Panc1 (cell line): ENCODE measurements at places on chromosomes 16 and 17.
A peak's percentile ranks its signal among the peaks of the same experiment; 100 is the strongest.

DNA sequence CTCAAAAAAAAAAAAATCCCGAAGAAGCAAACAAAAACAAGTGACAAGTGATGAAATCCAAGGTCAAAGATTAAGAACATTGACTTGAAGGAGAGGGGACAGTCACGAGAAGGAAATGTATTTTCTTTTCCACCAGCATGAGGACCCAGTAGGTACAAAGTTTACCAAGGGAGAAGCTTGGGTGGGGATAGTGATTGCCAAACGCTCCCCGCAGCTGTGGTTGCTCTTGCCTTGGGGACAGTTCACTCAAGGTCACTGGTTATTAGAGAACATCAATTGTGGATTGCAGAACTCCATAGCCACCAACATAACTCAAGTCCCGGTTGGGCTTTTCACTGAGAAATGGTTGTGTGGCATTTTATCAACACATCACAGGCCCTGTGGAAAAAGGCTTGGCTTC is 27.0 kb downstream of the RSL1D1 start:
- DNase-seq: no peak

DNA sequence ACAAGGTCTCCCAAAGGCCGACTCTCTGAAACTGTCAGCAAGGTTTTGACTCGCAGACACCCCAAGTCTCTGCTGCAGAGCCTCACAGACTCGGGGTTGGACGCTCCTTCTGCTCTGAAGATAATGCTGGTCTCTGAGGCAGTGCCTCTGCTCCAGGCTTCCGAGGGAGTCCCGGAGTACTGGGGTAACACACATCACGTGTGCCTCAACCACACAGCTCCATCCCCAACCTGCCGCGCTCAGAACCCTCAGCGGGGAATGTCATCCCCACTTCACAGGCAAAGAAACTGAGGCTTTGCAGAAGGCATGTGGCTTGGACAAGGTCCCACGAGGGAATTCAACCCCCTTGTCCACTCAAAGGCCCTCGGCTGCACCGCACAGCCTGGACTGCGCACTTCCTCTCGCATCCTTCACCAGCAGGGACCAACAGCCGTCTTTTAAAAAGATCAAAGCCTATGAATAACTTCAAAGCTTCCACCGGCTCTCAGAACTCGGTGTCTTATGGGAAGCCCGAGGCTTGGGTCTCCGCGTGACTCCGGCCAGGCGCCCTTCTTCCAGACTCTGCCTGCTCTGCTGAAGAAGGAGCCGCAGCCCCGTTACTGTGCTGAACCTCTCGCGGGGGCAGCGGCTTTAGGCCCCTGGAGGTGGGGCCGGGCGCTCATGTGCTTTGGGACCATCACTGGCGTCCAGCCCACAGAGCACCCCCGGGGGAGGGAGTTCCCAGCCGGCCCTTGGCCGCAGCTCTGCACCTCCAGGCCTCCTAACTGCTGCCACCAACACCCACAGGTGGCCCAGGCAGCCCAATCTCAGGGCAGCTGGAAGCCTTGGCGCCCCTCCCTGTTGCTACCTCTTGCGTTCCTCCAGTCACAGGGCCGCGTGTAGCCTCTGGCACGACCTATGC is 2.2 kb downstream of the TMEM204 start:
- DNase-seq: no peak

DNA sequence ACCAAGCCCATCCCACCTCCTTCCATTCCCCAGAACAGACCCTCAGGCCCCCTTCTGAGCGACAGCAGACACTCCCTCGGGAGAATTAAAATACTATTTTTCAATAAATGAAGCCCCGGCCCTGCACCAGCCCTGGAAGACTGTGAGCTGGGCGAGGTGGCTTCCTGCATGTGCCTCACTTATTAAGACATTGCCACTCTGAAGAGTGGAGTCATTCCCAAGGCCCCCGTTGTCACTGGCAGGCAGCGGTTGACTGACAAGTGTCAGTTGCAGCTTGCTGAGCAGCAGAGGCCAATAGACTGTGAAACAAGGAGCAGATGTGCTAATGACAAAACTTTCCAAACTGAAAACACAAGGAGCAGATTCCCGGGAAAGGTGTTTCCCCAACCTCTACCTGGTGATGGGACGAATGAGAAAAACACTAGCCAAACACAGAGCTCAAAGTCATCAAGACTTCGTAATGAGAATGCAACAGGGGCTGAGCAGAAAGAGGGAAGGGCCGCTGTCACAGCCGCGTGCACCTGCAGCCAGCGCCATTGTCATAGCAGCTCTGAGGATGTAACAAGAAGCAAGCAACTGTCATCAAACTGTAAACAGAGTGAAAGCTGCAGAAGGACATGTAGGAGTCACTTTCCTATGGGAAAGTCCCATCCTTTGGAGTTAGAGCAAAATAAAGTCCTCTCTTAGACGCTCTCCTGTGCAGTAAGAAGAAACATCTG is 232.1 kb downstream of the C16orf78 start:
- DNase-seq: no peak

- DNase-seq: no peak
These were observed 274.5 kb upstream of the ELAC2 start for GRCh38 chr17:13292291-13292690.

DNA sequence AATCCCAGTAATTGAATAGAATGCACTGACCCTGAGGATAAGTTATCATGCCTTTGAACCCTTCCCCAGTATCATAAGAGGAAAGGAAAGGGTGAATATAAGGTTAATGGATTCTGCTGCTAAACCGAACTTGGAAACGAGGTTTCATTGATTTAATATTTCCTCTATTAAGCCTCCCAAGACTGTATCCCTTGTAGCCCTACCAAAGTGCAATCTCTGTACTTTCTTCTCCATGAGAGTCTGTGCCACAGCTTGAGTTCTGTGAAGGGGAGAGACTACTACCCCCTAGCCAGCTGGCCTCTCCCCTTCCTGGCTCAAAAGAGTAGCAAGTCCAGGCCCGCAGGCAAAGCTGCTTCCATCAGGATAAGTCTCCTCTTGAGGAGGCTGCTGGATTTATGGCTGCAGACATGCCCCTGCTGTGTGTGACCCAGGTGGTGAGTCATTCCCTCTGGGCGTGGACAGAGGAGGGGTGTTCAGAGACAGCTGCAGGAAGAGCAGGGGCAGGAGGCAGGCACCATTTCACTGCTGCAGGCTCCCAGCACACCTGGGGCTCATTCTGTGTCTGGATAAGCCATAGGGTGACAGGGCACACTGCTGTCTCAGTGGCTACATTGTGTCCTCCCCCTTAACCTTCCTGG is 58.4 kb downstream of the TOM1L2 start:
- DNase-seq: no peak

- DNase-seq: no peak
These were observed 121.2 kb upstream of the RCVRN start for GRCh38 chr17:10025976-10026901.

DNA sequence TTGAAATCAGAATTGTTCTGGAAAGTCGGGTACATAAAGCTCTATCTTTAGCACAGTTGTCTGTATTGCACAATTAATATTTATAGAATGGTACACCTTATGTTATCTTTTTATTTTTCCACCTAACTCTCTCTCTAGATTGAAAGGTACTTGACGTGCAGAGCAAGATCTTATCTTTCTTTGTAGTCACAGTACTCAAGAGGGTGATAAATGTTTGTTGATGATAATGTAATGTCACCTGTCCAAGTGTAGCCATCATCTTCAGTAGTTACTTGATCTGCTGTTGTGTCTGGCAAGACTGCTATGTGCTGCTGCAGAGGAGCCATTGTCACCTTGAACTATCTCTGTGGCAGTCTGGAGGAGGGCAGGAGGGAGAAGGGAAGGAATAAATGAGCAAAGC is 5.3 kb downstream of the HMOX2 start:
- no peak for DNase-seq

DNA sequence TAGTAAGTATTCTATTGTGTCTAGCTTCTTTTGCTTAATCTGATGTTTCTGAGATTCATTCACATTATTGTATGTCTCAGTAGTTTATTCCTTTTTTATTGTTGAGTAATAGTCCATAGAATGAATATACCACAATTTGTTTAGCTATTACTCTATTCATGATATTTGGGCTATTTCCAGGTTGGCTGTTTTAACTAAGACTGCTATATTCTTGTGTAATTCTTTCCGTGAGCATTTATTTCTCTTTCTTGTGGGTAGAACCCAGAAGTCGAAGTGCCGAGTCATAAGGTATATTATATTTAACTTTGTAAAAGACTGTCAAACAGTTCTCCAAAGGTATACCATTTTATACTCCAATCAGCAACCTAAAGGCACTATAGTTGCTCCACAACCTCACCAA is 160.8 kb downstream of the ANKFN1 start:
- no peak for DNase-seq

DNA sequence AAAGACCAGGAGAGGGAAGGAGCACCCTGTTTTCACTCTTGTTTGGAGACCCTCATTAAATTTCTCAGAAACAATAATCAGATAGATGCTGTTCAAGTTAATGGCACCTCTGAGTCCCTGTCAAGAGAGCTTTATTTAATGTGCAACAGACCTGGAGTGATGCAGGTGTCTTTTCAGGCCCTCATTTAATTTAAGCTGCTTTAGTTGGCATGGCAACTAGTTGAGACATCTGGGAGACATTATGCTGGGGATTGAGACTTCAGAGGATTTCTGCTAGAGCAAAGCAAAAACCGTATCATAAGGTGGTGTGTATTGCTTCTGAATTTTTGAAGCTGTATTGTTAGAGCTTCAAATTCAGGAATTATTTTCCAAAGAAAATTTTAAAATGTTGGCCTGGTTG is 108.5 kb downstream of the NLK start:
- DNase-seq: no peak

- DNase-seq: no peak
These were observed 7.0 kb downstream of the CUEDC1 start for GRCh38 chr17:57948169-57948554.

GRCh38 chr17:78735832-78736525 is 46.1 kb downstream of the CYTH1 start:
- no peak for DNase-seq

DNA sequence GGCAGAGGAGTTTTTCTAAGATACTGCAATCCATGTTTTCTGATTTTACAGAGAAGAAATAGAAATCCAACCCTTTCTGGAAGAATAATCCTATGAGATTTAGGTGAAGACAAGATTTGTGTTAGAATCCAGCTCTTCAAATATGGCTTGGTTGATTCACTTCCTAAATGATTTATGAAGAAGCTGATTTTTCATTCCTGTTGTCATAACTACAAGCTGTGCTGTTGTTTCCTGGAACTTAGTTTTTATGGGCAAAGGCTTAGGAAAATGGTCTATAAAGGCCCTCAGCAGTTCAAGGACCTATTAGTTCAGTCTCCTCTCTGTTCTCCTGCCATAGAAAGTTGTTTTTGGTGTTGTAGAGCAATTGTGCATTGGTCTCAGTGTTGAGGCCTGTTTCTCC is 174.2 kb upstream of the FAM20A start:
- DNase-seq: no peak

GRCh38 chr17:43669971-43670644 is 8.4 kb upstream of the MEOX1 start:
- no peak for DNase-seq

GRCh38 chr16:57535680-57536305 is 578 bp downstream of the CCDC102A start:
- peak; percentile 18 for DNase-seq

DNA sequence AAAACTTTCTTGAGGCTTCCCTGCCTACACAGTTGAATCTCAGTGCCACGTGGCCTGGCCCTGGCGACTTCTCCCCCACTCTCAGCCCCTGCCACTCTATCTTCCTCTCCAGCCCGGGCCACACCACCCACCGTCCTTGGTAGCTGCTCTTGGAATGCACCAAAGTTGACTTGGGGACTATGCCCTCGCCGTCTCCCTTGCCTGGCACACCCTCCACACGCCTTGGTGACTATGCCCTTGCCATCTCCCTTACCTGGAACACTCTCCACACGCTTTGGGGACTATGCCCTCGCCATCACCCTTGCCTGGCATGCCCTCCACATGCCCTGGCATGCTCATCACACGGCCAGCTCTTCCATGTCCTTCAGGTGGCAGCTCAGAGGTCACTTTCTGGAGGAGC is 15.5 kb upstream of the TVP23A start:
- no peak for DNase-seq

- no peak for DNase-seq
These were observed 78.3 kb downstream of the KCNJ12 start for GRCh38 chr17:21454441-21454840.

GRCh38 chr17:48578616-48579470 is 693 bp upstream of the HOXB4 start:
- no peak for DNase-seq

GRCh38 chr16:82194086-82194485 is 24.1 kb upstream of the MPHOSPH6 start:
- DNase-seq: no peak

DNA sequence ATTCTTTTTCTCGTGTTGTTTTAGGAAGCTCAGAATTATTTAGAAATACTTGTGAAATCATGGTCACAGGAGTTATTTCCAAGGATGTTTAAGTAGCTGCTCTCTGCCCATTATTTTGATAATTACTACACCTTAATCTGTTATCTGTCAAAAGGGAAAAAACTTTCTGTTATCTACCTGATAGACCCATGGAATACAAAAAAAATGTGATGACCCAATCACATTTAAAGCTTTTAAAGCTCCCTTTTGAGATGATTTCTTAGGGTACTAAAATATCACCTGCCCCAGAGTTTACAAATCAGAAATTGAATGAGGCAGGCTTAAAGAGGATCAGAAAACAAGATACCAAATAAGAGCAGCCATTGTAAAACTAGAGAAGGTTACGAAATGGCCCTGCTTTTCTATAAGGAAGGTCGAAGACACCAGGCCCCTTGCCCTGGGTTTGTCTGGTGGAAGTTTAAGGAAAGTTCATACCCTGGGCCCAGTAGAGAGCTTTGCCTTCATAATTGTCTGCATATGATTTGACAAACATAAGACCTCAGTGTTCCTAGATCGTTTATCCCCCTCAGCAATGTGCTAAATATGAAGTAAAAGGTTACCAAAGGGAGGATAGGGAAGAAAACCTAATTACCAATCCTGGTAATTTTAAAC is 149.9 kb upstream of the TBX2 start:
- no peak for DNase-seq

DNA sequence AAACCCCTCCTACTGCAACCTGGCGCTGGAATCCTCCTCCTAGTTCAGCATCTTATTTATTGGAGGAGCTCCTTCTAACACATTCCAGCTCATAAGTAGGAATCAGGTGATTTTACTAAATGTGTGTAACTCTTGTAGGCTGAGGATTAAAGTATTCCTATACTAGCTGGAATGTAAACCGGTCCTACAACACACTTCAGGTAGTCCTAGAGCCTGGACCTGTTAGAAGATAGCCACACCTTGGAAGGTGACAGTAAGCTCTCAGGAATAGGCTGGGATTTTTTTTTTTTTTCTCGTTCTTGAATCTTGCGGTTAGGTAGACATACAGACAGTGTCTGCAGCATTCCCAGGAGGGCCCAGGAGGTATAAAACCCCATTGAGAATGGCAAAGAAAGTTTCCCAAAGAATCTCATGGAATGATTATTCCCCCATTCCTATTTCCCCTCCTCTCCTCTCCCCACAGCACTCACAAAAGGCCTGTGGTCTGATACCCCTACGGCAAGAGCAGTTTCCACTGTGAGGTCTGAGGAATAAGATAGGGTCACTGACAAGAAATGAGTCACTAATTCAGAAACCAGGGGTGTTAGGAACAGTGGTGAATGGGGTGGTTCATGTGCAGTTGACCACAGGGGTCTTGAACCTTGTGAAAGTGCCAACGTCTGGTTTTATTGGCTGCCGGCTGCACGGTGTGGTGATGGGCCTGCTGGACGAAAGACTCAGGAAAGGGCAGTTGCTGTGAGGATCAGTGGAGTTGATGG is 267.1 kb downstream of the UTP18 start:
- DNase-seq: no peak
